ENCODE measurements at places on chromosomes 4 and X.

GRCh38 chr4:123421937-123422781 lies 25.6 kb downstream of the SPRY1 start:
- no peak for DNase-seq

DNA sequence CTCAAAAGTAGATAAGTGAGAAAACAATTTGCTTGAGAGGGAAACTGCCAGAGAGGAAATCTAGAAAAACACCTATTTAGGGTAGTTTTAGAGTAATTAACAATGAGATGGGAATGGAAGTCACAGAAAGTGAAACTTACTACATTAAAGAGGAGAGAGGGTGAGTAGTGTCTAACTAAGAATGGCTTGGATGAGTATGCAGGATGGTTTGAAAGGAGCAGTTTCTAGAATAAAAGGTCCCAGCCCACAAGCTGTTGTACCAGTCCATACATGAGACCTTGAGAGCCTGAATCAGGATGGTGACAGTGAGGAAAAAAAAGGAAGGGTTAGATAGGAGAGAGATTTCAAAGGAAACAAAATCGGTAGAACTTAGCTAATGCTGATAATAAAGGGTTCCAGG lies 1.3 kb downstream of the GAR1 start:
- no peak for DNase-seq

- no peak for DNase-seq
Observed at GRCh38 chrX:54479136-54480111, 16.6 kb downstream of the FGD1 start.

DNA sequence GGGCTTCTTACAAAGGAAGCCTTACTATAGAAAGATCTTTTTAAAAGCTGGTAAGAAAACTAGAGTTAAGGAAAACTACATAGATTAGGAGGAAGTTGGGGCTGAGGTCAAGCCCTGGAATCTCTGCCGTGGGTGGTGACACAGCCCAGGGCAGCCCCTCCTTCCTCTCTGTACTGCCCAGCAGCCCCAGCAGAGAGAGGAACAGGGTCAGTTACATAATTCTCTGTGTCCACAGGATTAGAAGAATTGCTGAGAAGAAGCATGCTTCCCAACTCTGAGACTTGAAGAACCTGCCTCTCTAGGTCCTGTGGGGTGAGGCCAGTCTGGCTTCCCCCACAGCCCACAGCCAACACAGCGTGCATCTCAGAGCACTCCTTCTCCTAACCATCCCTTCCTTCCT lies 9.2 kb upstream of the ABLIM2 start:
- no peak for DNase-seq

- peak; percentile 5 for DNase-seq
Observed at GRCh38 chr4:174086829-174087799, 196.4 kb downstream of the FBXO8 start.
